NCI-H1105 (cell line): ENCODE measurements at places on chromosomes 1 and 21.

GRCh38 chr1:206897175-206897574, at the start of gene IL24:
Gene IL24 (plus strand): TSS chr1:206897443. CDS start chr1:206897833, 390 bp downstream.
- DNase-seq, result no peak

- DNase-seq, result no peak
These were observed 30.0 kb downstream of the PRSS38 start for GRCh38 chr1:227845519-227845918.

DNA sequence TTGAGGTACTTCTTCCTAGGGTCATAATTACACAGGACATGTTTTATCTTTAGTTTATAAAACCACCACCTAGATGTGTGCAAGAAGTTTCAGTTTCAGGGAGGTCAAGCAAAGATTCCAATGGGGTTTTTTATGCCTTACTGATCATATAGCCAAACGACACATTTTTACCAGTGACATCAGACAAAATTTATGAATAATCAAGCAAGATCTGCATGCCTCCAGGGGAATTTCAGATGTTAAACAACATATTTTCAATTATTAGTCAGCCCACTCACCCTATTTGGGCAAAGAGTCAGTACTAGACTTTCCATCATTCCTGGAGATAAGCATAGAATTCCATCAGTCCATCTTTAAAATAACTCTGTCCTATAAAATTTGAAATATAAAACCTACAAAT, 867.4 kb downstream of the KCNT2 start:
- DNase-seq, result no peak

DNA sequence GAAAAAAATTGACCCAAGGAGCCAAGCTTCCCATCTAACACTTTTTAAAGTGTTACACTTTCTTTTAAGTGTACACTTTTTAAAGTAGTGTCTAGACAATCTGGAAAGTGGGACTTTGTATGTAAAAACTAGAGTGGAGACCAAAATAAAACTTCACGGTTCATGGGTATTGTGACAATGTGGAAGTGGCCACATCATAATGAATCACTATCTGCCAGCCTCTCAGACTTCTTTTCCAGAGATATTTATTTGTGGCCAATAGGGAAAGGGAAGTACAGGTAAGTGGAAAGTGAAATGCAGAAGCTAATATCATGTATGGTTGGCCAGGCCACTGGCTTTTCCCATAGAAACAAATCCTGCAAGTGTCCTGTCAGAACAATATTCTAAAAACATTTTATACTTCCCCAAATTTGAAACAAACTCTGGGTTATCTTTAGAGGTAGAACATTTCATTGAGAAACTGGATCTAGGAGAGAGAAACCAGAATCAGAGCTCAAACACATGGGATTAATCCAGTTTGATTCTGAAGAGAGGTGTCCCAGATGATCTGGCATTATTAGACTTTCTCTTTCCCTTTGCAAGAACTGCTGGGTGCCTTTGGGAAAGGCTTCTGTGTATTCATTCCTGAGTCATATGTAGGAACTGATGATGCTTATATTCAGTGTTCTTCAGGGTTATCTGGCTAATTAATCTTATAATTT, 2.0 kb downstream of the TNFSF18 start:
- DNase-seq, result no peak

- DNase-seq, result no peak
These were observed 44.9 kb upstream of the NTPCR start for GRCh38 chr1:232905331-232906034.

GRCh38 chr1:117605164-117605773, 579 bp upstream of the TENT5C start:
- no peak for DNase-seq

DNA sequence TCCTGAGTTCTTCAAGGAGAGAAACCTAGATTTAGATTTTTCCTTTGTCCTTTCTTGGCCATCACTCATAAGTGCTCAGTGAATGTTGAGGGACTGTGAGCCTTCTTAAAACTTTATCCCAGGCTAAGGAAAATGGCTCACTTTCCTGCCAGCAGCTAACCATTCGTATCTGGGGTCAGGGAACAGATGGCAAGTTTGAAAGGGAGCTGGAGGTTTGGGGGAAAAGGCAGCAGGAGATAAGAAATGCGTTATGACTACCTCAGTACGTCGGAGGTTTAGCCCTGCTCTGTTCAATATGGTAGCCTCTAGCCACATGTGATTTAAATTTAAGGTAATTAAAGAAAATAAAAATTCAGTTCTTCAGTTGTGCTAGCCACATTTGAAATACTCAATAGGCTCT, 13.3 kb downstream of the RRP15 start:
- DNase-seq, result no peak
